ENCODE measurements at places on chromosomes 11 and 22.

DNA sequence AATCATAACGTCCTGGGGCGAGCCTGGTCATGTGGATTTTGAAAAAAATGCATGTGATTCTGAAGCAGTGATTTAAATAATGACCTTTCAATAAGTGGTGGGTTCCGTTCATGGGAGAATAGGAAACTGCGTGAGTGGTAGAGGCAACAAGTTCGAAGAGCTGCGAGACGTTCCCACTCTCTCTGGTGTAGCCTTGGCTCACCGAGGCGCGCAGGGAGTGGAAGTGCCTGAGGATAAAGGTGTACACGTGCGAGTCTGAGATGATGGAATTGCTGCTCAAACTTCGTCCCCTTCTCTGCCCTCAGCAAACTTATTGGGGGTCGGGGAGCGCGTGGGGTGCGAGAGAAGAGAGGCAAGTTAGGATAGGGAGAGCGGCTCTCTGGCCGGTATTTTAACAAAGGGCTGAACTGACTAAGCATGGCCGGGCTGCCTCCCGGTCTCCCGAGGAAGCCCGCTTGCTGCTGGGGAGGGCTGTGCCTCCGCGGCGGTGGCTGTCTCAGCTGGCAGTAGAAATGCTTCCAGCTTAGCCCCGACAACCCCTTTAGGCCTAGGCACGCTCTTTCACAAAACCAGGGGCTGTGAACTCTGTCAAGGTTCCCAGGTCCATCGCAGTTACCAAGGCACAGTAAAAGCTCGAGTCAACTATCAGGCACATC, 875 bp upstream of the STT3A start:
- no peak for DNase-seq

GRCh38 chr22:19644314-19645223, 69.7 kb upstream of the SEPTIN5 start:
- no peak for DNase-seq

- DNase-seq: no peak
Observed at GRCh38 chr11:27085605-27086004, 45.0 kb downstream of the BBOX1 start.

GRCh38 chr22:49419661-49420060, 408.0 kb downstream of the BRD1 start:
- no peak for DNase-seq

DNA sequence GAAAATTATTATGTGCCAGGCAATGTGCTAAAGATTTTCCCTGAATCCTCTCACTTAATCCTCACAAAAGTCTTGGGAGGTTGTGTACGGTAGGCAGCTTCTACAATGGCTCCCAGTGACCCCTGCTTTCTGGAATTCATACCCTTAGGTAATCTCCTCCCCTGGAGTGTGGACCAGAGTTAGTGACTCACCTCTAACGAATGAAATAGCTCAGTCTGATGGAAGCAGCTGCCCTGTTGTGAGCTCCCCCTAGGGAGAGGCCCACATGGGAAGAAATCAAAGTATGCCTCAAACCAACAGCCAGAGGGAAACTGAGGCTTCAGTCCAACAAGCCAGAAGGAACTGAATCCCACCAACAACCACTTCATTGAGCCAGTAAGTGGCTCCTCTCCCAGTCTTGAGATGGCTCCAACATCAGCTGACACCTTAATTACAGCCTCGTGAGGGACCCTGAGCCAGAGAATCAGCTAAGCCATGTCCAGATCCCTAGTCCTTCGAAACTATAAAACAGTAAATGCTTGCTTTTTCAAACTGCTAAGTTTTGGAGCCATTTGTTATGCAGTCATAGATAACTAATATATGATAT, 98.9 kb upstream of the ISX start:
- peak; percentile 15 for DNase-seq

- DNase-seq: peak; percentile 22
Observed at GRCh38 chr22:36026741-36027140, 1.9 kb downstream of the RBFOX2 start.

DNA sequence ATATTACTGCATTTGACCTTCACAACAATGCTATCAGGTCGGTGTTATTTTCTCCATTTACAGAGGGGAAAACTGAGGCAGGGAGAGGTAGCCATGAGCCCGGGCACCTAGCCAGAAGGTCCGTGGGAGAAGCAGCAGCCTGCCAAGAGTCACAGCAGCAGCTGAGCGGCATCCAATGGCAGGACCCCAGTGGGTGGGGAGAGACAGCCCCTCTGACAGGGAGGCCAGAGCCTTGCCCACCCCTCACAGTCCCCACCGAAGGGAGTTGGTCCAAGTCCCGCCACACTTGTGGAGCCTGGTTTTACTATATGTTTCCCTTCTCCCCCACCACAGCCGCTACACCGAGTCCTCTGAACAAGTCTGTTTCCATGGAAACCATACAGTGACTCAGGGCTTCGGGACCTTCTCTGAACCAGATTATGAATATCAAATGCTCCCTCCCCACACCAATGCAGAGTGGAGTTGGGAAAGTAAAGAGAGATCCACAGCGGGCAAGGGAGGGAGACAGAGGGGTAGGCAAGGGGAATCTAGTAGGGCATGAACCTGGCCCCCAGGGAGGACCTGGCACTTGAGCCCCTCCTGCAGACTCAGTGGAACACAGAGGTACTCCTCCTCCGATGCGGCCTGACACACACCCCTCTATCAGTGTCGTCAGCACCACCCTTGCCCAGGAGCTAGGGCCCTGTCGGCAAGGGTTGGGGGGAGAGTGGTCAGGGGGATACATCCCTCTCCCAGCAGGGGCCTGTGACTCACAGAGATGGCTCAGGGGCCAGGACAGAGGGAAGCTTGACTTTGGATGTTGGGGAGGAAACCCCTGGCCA, 2.5 kb downstream of the CHST1 start:
- DNase-seq: no peak

GRCh38 chr11:97756571-97757335, 1264.0 kb upstream of the CNTN5 start:
- no peak for DNase-seq

DNA sequence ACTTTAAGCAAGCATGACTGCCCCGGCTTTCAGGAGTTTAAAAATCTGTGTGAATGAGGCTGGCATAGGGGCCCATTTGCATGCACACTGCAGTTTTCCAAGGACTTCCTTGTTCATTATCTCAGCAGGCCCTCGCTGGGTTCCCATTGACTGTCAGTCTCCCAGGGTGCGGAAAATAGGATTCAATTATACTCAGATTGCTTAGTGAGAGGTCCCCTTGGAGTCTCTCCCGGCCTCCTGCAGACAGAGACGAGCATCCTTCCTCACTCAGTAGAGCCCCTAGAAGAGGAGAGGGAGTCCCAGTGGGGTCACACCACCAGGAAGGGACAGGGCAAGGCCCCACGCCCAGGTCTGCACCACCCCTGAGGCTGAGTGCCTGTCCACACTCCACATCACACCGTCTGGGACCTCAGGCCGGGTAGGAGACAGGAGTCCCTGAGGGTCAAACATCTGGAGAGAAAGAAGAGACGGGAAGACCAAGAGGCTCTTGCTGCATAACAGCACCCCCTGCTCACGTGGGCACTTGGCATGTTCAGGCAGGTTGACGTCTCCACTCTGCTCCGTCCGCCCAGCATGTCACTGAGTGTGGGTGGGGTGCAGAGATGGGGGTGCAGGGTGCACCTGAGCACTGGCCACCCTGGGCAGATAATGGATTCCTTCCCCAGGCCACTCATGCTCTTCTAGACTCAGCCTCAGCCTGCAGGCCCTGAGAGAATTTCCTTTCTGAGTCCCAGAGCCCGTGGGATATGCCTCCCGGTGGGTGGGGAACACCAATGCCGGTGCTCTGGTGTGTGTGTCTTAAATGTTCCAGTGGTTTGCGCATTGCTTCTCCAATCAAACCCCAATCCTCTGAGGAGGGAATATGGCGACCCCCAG, 58.8 kb downstream of the MCM5 start:
- no peak for DNase-seq

DNA sequence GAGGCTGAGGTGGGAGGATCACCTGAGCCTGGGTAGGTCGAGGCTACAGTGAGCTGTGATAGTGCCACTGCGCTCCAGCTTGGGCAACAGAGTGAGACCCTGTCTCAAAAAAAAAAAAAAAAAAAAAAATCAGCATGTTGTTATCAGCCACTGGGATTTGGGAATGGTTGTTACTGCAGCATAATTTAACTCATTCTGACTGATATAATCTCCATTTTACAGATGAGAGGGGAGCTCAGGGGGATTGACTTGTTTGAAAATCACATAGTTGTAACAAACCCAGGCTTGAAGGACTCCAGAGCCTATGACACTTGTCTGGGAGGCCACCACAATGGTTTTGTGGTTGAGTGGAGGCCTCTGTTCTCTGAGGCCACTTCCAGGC, 3.0 kb upstream of the SEPTIN3 start:
- DNase-seq: no peak

GRCh38 chr11:99176430-99176829, 155.7 kb downstream of the CNTN5 start:
- no peak for DNase-seq

DNA sequence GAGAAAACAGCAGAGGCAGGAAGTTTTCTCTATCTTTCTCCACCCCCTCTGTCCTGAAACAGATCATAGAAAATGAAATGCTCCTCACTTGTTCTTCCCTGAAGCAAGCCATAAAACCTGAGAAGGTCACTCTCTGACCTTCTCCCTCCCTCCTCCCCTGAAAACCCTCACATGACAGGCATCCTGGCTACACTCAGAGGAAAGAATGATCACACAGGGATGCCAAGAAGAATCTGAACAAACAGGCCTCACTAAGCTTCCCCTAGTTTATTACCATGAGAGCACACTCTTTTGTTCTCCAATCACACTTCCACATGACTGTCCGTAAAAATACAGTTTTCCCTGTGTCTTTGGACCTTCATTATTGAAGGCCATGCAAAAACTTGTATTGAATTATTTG, 300.1 kb downstream of the BUD13 start:
- DNase-seq: no peak

- no peak for DNase-seq
Observed at GRCh38 chr11:102447193-102447592, 5.4 kb downstream of the TMEM123 start.

DNA sequence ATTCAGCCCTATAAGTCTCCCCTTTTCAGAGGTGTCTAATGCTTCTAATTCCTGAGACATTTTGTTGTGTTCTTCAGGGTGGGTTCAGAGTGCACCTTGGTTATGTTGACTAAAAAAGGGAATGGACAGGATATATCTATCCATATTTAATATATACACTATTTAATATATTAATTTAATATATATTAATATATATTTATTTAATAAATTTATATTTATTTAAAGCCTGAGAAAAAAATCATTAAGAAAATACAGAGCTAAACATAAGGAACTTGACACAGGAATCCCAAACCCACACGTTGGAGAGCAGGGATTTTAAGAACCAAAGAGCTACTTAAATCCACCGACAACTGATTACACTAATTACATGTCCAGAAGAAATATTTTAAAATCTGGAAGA, 674.2 kb upstream of the KIRREL3 start:
- no peak for DNase-seq

GRCh38 chr11:111450480-111451320, 61.5 kb downstream of the BTG4 start:
- no peak for DNase-seq

DNA sequence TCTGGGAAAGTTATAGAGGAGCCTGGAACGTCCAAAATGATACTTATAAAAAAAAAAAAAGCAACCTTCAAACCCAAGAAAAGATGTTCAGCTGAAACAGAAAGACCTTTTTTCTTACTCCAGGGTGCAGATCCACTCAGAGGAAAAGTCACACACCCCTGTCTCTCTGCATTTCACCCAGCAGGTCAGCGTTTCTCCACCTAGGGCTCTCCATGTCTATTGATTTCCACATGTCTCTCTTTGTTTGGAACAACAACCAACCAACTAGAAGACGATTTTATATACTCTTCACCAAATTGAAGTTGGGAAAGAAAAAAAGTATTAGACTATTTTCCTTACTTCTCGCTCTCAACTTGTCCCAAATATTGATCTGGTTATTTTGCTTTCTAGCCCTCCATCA, 42.2 kb upstream of the BLID start:
- DNase-seq: no peak

GRCh38 chr11:113668255-113668654, 37.9 kb downstream of the TMPRSS5 start:
- no peak for DNase-seq

DNA sequence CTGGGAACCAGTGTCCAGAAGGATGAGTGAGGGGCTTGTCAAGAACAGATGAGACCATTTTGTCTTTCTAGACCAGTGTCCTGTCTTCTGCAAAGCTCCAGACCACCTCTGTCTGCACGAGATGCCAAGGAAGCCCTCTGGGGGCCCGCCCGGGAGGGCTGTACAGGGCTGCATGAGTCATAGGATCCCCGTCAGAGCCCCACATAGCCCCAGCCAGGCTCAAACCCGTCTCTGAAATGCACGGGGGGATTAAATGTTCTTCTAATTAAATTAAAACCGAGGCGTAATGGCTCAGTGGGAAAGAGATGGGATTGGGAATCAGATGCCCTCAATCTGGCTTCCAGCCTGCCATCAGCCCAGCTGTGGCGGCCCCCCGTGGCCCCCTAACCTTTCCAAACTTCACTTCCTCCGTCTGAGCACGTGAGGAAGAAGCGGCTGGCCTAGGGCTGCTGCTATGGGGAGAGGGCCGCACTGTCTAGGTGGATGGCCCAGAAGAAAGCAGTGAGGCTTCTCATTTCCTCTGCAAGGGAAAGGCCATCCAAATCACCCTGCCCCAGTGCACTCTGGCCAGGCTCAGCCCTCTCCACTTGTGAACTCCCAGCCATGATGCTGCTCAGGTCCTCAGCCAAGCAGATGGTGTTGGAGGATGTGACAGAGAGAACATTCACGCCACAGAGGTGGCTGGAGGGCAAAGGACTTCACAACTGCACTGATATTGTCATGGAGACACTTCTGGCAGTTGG, 32.8 kb downstream of the KCNQ1OT1 start:
- no peak for DNase-seq

- no peak for DNase-seq
Observed at GRCh38 chr22:32583074-32583682, 108.6 kb downstream of the FBXO7 start.

GRCh38 chr11:94837317-94837716, 69.2 kb downstream of the AMOTL1 start:
- no peak for DNase-seq

- no peak for DNase-seq
Observed at GRCh38 chr11:63901660-63902059, 15.3 kb downstream of the RCOR2 start.

- DNase-seq: no peak
Observed at GRCh38 chr22:47219789-47220188, 457.3 kb downstream of the TBC1D22A start.

Data from SW 1271 (cell line).